ENCODE measurements at places on chromosomes 12 and 14.

- no peak for DNase-seq
Observed at GRCh38 chr12:111777345-111778045, 10.8 kb downstream of the ALDH2 start.

- no peak for DNase-seq
Observed at GRCh38 chr12:27508736-27509431, 15.1 kb upstream of the PPFIBP1 start.

- DNase-seq = no peak
Observed at GRCh38 chr14:103692871-103693270, 22.4 kb downstream of the XRCC3 start.

DNA sequence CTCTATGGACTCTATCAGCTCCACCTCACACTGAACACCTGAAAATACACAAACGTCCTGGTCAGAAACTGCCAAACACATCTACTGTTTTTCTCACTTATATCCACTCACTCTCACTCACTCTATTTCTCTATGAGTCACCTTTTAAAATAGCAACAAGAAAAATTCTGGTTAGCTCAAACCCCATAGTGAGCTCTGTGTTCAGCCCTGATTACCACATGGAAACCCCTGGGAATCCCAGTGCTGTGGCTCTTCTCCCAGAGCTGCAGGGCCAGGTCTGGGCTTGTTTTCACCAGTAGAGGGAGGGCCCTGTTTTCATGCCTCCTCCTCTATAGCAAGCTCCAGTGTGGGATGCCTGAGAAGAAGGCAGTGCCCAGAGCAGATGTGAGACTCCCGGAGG lies 1126.1 kb downstream of the TMEM121 start:
- DNase-seq = no peak

GRCh38 chr14:95431199-95432143 lies 85.0 kb downstream of the SYNE3 start:
- DNase-seq = no peak

DNA sequence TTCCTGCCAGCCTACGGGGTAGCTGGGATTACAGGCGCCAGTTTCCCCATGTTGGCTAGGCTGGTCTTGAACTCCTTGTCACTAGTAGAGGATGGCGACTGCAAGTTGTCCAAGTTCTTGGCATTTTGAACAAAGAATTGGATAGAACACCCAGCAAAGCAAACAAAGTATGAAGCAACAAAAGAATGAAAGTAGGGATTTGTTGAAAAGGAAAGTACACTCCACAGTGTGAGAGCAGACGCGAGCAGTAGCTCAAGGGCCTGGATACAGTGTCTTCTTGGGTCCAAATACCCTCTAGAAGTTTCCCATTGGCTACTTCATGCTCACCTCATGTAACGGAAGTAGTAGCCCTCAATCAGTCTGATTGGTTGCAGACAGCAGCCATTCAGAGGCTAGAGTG lies 152.2 kb downstream of the CCER1 start:
- no peak for DNase-seq

- DNase-seq = no peak
Observed at GRCh38 chr12:54232790-54233189, 44.0 kb upstream of the SMUG1 start.

- no peak for DNase-seq
Observed at GRCh38 chr12:121391619-121392324, 8.1 kb upstream of the RNF34 start.

DNA sequence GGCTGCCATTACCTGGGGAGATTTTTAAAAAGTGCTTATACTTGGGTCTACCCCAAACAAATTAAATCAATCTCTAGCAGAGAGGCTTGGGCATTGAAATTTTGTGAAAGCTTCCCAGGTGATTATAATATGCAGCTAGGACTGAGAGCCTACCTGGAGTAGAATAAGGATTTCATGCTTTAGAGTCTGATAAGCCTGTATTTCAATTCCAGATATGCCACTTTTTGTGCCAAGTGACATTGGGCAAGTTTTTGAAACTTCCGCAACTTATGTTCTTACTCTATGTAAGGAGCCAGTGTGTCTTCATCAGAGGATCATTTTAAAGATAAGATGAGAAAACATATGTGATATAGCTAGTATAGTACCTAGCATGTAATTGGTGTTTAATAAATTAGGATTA lies 159.8 kb upstream of the LRIG3 start:
- no peak for DNase-seq

Data from activated naive CD8-positive, alpha-beta T cell treated with anti-CD3 and anti-CD28 coated beads, Interleukin-2, amount 50 U/mL, for 16 hours (primary cell).